ENCODE measurements at places on chromosomes 12 and 14.

DNA sequence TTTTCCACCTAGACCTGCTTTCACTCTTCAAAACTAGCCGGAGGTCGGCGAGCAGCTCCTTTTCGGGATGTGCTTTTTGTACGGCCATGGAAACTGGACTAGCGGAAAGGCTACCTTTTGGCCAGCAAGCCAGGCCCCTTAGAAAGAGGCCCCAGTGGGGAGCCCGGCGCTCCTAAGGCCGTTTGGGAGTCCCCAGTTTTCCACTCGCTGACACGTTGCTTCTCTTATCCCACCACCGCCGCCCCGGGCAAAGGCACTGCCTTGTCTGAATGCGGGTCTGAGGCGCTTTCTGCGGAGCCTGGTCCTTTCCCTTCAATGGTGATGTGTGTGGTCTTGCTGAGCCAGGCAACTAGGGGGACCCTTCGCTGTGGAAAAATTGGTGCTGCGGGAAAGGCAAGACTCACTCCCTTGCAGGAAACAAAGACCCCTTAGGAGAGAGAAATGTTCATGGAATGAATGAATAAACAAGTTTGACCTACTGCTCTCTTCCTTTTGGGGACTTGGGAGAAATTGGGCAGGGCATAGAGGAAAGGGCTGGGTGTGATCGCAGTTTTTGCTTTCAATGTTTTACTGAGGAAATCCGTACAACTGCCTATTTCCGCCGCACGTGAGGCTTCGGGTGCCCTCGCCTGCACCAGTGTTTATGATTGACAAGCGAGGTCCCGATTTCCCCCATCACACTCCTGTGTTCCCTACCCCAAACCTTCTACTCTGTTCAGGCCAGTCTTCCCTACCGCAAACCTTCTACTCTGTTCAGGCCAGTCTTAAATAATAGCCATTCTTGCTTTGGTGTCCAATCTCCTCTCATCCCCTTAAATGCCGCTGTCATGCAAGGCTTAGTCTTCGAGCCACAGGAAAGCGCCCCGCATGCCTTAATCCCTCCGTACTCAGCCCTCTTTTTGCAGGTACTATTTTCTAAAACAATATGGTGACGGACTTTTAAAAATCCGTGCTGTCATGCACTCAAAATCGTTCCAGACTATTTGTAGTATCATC is 1.0 kb upstream of the SLC38A2 start:
- no peak for DNase-seq

DNA sequence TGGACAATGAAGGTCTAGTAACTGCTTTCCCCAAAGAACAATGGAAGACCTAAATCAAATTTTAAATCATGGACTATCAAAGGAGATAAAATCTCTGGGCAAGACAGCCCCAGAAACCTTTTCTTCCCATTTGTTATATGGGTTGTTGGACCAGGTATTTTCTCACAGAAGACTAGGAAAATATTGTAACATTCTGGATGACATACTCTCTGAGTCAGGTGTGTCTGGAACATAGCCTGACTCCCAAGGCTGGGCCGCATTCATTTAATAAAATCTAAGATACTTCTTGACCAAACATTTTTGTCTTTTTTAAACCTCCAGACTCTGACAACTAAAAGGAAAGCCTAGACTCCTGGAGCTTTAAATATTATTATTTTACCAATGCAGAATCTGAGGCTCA is 87.9 kb downstream of the ATP23 start:
- DNase-seq, result no peak

DNA sequence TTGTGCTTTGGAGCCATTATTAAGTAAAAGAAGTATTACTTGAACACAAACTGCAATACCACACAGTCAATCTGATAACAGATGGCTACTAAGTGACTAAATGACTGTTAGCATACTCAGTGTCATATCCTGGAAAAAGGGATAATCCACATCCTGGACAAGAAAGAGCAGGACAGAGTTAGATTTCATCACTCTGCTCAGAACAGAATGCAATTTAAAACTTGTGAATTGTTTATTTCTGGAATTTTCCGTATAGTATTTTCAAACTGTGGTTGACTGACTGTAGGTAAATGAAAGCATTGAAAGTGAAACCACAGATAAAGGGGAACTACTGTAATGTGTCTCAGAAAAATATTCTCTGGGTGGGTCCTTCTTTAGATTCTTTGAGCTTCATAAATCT is 458.8 kb downstream of the TMEM117 start:
- DNase-seq, result no peak

DNA sequence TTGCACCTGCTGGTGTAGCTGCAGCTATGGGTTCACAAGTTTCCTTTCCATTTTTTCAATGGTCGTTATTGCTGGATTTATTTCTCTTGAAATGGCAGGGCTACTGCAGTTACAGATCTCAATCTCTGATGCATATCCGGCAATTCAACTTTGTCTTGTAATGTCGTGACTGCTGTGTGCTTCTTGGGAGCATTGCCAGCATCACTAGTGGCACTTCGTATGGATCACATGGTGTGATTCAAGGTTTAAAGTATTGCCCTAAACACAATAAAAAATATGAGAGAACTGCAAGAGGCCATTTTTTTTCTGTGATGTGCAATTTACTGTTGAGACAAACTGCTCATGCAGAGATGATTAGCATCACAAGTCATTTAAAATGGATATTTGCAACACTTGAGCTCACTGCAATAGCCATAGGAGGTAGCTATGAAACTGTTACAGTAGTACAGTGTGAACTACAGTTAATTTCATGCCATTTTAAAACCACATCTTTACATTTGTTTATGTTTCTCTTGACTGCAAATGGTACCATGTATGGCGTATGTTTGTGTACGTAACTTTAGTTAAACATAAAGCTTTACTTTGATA is 217.4 kb upstream of the PDE3A start:
- no peak for DNase-seq

DNA sequence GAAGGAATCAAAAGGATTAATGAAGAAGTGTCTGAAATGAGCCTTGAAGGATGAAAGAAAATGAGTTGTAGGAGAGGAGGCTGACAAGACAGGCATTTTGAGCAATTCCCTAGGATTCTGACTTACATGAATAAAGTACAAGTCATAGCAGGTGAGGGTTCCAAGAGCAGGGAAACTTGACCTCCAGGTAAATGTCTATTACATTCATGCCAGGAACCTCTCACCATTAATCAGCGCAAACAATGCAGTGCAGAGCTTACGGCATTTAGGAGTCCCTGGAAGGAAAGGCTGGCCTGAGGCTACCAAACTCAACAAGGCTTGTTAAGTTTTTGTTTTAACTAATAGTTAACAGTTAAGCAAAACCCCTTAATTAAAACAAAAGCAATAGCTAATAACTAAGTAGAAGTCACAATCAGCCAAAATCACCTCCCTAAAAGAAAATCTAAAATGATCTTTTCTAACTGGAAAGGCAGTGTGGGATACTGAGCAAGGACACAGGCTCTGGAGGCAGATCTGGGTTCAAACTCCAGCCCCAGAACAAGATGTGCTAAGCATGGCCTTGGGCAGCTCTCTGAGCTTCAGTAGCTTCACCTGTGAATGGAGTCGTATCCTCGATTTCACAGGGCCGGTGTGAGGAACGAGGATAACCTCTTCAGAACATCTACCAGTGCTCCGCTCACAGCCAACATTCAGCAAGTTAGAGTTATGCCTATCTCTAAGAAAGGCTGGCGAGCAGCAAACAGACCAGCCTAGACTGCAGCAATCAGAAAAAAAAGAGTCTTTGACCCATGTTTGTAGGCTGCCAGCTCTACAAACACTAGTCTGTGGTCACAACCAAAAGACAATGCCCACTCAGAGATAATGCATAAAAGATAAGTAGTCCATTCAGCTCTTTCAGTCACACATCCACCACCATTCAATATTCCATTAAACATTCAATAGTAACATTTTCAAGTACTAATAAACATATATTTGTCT is 16.9 kb downstream of the PPTC7 start:
- no peak for DNase-seq

DNA sequence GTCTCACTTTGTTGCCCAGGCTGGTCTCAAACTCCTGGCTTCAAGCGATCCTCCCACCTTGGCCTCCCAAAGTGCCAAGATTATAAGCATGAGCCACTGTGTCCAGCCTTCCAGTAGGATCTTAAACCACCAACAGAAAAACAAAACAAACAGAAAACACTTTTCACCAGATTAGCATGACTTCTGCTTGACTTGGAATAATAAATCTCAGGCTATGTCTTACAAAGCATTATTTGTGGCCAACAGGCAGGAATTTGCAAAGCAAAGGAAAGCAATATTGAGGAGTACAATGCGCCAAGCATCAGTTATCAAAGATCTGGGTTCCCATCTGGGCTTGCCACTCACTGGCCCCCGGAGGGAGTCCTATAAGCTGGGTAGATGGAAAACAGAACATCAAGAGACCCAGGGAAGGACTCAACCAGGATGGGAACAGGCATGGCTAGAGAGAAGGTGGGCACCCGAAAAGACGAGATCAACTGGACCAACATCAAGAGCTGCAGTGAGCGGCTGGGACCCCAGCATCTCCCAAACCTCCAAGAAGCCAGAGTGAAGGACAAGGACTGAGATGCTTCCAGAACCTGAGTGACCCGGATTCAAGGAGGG is 101.2 kb downstream of the TMEM30B start:
- DNase-seq, result no peak

DNA sequence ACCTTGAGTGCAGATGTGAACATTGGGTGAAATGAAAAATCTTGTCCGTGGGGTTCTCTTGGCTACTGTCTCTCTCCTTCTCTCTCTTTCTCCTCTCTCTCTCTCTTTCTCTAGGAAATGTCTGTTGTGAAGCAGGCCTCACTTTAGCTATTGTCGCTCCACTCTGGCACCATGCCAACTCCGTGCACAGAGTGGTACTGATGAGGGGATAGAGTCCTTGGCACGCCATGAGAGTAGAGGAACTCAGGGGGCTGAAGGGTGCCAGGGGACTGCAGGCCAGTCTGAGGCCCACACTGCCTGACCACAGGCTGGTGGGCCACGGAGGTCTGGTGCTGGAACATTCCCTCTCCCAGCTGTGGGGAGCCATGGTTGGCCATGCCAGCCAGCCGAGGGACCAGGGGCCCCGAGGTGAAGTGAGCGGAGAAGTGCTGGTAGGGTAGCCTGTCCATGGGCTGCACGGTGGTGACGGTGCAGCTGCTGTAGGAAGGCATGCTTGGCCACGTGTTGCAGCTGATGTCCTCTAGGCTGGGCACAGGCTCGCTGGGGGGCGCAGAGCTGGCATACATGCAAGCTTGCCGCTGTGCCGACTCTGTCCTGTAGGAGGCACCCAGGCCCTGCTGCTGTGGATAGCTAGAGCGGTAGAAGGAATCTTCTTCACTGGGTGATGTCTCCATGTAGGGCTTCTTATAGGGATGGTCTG is 50.4 kb downstream of the TBX5 start:
- no peak for DNase-seq

DNA sequence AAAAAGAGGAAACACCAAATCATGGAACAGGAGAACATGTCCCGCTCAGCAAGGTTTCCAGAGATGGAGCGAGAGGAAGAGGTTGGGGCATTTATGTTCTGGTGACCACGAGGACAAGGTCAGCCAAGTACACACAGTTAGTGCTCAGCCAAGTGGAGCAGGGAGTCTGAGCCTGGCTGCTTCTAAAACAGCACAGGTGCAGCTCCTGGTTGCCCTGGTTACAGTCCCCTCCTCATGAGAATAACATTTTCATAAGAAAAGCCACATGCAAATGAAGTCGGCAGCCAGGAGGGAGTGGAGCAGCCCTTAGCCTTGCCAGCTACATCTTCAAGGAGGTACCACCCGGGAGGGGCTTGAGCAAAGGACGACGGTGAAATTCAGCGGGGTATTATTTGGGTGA is 81.8 kb downstream of the NOS1 start:
- no peak for DNase-seq

GRCh38 chr12:89181271-89181920 is 170.9 kb downstream of the DUSP6 start:
- no peak for DNase-seq

DNA sequence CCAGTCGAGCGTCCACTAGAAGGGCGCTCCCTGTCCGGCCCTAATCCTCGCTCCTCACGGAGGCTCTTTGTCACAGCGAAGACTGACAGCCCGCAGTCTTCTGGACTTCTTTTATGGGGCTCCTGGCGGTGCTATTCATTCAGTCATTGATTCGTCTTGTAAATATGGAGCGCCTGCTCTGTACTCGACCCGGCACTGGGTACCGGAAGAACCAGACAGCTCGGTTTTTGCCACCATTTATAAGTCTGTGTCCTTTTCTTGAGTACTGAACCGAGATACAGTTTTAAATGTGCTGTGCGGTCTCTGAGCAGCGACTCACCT is 570 bp downstream of the DMAC2L start:
- DNase-seq, result no peak

DNA sequence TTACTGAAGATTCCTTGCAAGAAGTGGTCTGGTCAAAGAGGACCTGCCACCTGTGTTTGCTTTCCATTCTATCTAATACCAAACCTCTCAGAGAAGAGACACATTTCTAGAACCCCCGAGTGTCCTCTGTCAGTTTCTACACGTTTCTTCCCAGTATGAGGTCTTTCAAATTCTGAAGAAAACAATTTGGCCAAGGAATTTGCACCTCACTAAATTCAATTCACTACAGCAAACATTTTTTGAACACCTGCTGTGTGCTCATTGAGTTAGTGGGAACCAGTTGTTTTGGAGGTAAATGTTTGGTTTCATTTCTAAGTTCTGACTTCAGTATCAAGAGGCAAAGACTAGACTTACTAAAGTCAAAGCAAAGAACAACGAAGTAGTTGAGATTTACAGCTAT is 19.4 kb downstream of the GPR19 start:
- DNase-seq, result no peak

DNA sequence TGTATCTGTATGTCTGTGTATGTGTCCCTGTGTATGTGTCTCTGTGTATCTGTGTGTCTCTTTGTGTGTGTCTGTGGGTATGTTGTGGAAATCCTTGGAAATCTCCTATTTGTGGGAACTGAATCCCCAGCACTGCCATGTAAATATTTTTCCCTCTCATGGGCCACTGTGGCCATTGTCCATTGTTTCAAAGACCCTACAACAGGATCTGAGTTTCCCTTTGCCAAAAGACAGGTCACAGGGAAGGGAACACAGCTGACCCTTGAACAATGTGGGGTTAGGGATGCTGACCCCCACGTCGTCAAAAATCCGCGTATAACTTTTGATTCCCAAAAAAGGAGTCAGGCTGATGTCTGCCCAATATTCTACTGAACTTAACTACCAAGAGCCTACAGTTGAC is 22.5 kb upstream of the BCL2L14 start:
- no peak for DNase-seq

DNA sequence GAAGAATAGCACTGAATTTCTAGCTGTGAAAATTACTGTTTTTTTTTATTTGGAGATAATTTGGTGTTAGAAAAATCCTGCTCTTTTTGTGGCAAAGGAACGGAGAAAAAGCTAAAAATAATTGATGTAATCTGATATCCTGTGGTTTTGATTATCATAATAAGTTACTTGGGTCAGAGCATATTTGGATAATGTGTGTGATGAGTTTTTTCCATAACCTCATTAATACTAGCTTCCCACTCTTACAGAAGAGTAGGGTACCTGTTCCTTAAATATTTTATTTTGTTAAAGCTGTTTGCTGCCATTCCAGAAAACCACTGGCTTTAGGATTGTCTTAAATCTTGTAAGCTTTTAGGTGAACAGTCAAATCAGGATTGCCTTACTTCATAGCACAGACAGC is 4.7 kb downstream of the PSMC6 start:
- DNase-seq, result no peak

GRCh38 chr14:50249136-50249775 is 17.9 kb upstream of the SOS2 start:
- DNase-seq, result no peak

- no peak for DNase-seq
Measured at GRCh38 chr14:77882098-77882497, 82.2 kb downstream of the ADCK1 start.

GRCh38 chr12:55705782-55706402 is 1.8 kb downstream of the ITGA7 start:
- DNase-seq, result no peak

Data from stimulated activated CD8-positive, alpha-beta memory T cell treated with anti-CD3 and anti-CD28 coated beads, Interleukin-7, amount 100 ng/mL, for 48 hours (primary cell).